ENCODE measurements at places on chromosomes 2 and 18. TPM values are rescaled to one million over a fixed set of nuclear protein-coding genes. Genes with fewer than 3 reads are reported as not detected.

GRCh38 chr2:98483257-98483861 is 38.7 kb downstream of the INPP4A start:
- no peak for DNase-seq

GRCh38 chr2:70767079-70767698 is 811 bp downstream of the ADD2 start:
- no peak for DNase-seq

DNA sequence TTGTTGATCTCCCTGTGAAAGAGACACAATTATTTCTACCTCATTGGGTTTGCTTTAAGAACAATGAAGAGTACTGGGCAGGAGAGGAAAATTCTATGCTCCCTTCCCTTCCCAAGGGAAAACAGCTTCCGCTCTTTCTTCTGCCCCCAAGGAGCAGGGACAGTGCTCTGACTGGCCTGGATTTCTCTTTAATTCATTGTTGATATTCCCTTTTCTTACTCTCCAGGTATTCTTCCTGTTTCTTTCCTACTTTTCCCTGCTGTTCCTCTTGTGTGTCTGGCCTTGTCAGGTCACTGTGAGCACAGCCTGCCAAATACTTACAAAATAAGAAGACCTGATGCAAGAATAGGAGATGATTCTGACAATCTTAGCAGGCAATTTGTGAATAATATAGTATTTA is 49.6 kb upstream of the SPAG16 start:
- DNase-seq = no peak

GRCh38 chr2:159712143-159712928 is at the start of gene MARCHF7:
TSS of gene MARCHF7 (plus strand) at chr2:159712506. CDS start at chr2:159729023, 16,517 bp downstream.
- peak; percentile 93 for DNase-seq

MDH1 gene
- total RNA-seq = 159 TPM

DNA sequence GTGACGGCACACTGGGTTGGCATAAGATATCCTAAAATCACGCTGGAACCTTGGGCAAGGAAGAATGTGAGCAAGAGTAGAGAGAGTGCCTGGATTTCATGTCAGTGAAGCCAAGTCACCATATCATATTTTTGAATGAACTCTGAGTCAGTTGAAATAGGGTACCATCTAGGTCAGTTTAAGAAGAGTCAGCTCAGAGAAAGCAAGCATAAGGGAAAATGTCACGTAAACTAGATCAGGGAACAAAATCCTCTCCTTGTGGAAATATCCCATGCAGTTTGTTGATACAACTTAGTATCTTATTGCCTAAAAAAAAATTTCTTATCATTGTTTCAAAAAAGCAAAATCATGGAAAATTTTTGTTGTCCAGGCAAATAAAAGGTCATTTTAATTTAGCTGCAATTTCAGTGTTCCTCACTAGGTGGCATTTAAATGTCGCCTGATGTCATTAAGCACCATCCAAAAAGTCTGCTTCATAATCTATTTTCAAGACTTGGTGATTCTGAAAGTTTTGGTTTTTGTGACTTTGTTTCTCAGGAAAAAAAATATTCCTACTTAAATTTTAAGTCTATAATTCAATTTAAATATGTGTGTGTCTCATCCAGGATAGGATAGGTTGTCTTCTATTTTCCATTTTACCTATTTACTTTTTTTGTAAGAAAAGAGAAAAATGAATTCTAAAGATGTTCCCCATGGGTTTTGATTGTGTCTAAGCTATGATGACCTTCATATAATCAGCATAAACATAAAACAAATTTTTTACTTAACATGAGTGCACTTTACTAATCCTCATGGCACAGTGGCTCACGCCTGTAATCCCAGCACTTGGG is 19.6 kb downstream of the RSAD2 start:
- DNase-seq = peak; percentile 40

SERPINB13 gene
- not detected for total RNA-seq

GRCh38 chr2:46311651-46312223 is 14.5 kb downstream of the EPAS1 start:
- no peak for DNase-seq

DNA sequence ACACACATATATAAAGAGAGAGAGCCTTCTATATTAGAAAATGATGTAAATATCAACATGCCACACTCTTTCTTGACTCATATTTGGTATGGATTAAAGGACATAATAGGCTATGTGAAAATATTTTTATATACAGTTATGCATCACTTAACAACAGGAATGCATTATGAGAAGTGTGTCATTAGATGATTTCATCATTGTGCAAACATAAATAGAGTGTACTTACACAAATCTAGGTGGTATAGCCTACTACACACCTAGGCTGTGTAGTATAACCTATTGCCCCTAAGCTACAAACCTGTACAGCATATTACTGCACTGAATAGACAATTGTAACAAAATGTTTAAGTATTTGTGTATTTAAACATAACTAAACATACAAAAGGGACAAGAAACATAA is 354.8 kb upstream of the CNTNAP5 start:
- DNase-seq = no peak

- DNase-seq = no peak
Observed at GRCh38 chr2:120711694-120712093, 24.0 kb upstream of the GLI2 start.

DNA sequence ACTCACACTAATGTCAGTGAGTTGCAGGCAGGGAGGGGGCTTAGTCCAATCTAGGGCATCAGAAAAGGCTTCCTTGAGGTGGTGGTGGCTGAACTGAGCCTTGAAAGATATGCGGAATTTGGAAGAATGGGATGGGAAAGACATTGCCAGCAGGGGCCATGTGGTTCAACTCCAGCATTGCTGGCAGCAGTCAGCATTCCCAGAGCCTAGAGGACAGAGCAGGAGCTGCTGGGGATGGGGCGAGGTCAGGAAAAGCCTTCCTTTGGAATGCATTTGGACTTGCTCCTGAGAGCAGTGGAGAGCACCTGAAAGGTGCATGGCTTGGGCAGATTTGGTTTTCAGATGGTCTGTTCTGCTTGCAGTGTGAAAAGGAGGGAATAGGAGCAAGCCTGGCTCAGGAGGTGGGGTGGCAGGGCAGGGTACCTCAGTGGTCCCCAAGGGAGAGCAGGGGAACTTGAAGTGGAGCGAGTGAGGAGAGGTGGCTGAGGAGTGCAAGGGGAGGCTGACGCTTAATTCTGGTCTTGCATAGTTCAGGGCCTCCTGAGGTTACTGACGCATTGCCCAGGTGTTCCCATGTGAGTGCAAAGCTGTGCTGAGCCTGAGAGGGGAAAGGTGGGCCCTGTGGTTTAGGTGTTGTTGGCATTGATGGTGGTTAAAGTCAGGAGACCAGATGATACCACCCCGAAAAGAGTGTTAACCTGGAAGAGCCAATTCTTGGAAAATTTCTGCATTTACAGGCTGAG is 112.1 kb upstream of the MGAT5 start:
- DNase-seq = no peak
